ENCODE measurements at places on chromosomes 2 and 18.

DNA sequence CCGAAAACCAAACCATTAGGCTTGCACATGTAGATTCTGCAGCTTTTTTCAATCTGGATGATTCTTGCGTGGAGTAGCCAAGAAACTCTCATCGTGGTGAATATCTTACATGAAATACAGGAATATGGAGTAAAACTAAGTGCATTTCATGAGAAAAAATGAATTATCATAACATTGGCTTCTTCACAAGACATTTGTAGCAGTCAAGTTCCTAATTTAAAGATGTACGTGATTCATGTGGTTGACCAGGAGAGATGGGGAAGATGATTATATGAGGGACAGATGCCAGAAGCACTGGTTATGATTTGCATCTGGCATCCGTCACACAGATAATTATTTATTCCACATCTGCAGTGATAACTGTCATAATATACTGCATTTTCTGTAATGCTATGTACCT lies 90.4 kb downstream of the ANTXR1 start:
- no peak for DNase-seq

GRCh38 chr2:5932556-5933469 lies 240.6 kb downstream of the SOX11 start:
- no peak for DNase-seq

DNA sequence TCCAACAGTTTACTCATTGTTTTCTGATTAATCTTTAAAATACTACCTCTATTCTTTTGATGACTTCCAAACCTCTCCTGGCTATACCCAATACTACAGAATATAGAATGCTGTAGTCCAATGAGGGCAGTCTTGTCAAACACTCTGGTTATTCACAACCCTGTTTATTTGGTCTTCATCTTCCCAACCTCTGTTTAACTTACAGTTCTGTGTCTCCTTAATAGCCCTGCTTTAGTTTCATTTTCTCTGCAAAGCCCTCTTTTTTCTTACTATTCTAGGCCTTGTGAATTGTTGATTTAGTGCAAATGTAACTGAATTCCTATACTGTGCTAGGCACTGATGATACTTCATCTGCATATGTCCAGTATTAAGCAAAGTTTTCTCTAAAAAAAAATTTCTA lies 40.0 kb downstream of the ACVR2A start:
- no peak for DNase-seq

GRCh38 chr2:233429175-233429897 lies 75.0 kb downstream of the DGKD start:
- DNase-seq = no peak

DNA sequence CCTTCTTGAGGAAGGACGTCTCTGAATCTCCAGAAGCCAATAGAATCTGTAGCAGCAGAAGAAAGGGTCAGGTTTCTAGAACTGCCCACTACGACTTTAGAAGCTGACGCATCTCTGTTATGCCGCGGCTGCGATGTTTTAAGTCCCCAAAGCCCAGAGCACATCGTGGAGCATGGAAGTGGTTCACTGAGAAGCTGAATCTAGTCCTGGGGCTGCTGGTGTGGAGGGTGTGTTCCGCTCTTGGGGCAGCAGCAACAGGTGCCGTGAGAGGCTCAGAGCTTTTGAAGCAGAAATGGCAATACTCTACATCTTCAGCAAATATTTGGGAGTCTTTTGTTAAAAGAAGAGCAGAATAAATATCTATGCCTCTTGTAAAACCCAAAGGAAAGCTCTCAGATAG lies 48.9 kb upstream of the RMDN2 start:
- DNase-seq = no peak

- no peak for DNase-seq
Observed at GRCh38 chr2:162072976-162073887, 783 bp downstream of the DPP4 start.

- no peak for DNase-seq
Observed at GRCh38 chr2:112843836-112844235, 7.3 kb upstream of the IL1B start.

GRCh38 chr2:46009315-46009714 lies 287.9 kb upstream of the EPAS1 start:
- no peak for DNase-seq

DNA sequence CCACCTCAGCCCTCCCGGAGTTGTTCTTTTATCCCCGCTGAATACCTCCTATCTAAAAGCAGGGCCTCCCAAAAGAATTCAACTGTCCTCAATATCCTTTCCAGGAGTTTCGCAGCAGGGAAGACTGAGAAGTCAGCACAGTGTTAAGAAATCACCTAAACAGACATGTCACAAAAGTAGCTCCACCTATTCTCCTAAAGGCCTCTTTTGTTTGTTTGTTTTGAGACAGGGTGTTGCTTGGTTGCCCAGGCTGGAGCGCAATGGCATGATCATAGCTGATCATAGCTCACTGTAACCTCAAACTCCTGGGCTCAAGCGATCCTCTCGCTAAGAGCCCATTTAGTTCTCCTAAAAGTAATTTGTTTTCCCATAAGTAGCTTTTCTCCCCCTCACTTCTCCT lies 53.8 kb downstream of the TEX44 start:
- DNase-seq = no peak

- no peak for DNase-seq
Observed at GRCh38 chr18:77376043-77376732, 126.5 kb downstream of the GALR1 start.

DNA sequence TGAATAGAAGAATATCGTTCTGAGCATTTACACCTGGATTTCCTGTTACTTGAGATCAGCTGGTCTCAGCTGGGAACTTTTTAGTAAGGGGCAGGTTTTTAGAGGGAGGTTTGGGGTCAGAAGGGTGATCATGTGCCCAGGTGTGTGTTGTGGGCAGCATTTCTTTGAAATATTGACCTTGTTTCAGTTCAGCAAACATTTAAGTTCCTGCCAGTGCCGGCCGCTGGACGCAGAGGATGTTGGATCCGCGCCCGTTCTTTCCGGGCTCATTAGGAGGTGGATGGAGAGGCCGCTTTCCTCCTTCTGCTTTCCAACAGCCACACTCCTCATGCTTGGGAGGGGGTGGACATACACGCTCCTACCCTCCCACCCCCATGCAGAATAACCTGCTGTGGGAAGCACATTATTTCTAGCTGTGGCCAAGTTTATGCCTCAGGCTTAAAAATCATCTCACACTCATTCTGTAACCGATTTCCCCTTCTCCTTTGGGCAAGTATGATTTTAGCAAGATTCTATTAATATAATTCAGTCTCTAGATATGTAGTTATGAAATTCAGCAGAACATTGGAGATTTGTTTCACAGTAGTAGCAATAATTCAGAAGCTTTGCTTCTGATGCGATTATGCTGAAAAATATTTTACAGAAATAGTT lies 131.4 kb downstream of the ZNF236 start:
- DNase-seq = no peak

- no peak for DNase-seq
Observed at GRCh38 chr18:28081516-28081915, 95.4 kb downstream of the CDH2 start.

- no peak for DNase-seq
Observed at GRCh38 chr2:28593160-28593755, 97.4 kb downstream of the PLB1 start.

DNA sequence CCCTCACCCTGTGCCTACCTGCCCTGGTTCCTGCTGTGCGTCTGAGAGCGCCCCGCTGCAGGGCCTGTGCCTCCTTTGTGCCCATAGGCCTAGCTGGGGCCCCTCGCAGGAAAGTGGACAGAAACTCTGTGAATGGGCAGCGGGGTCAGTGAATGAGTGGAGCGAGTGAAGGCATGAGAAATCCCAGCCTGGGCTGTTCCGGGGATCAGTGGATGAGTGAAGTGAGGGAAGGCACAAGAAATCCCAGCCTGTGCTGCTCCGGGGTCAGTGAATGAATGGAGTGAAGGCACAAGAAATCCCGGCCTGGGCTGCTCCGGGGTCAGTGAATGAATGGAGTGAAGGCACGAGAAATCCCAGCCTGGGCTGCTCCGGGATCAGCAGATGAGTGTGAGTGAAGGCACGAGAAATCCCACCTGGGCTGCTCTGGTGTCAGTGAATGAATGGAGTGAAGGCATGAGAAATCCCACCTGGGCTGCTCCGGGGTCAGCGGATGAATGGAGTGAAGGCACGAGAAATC lies 2.0 kb downstream of the COLEC11 start:
- no peak for DNase-seq

- peak; percentile 59 for DNase-seq
Observed at GRCh38 chr2:45494275-45494977, 116.6 kb downstream of the SRBD1 start.

DNA sequence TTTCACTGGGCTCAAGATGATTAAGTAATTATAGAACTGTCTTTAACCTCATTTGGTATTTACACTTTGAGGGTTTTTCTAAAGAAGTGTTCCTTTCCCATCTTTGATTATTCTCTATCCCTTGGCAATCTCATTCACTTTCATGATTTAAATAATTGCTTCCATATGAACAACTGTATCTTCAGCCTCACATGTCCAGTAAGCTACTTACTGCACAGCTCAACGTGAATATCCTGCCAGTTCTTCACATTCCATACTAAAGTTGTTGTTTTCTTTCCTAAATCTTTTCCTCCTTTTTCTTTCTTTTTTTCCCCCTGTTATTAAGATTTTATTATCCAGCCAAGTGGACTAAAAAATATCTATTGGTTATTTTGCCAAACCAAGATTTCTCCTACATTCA lies 37.7 kb downstream of the ZC3H15 start:
- DNase-seq = peak; percentile 65

DNA sequence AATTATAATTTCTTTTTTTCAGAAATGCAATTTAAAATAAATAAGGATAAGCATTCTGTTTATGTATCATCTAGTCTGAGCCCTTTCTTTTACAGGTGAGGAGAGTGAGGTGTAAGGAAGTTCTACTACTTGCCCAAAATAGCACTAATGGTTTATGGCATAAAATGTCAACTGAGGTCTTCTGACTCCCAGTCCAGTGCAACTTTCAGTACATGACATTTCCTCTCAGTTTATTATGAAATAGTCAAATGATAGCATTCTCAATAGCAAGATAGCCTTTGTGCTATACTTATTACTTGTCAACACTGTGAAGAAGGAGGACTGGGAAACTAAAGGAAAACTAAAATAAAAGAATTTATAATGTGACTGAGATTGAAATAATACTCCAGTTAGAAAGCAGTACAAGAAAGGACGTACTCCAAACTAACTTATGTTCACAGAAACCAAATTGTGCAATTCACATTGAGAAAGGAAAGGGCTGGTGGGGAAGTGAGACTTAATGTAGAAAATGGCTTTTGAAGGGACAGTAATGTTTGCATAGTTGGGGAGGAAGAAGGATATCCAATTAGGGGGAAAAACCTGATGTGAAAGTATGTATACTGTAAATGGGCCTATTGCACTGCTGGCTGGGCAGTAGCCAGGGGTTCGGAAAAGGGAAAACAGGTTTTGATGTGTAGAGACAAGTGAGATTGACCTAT lies 166.7 kb upstream of the ZEB2 start:
- no peak for DNase-seq

GRCh38 chr2:85987266-85988174 lies 98.7 kb upstream of the ST3GAL5 start:
- DNase-seq = no peak

- DNase-seq = no peak
Observed at GRCh38 chr2:63049211-63049969, 1.2 kb upstream of the OTX1 start.

GRCh38 chr2:193518041-193518817 lies 1323.5 kb upstream of the TMEFF2 start:
- peak; percentile 82 for DNase-seq

GRCh38 chr2:9629222-9630116 lies 1.3 kb downstream of the YWHAQ start:
- DNase-seq = no peak

- DNase-seq = no peak
Observed at GRCh38 chr2:60547841-60548240, 5.6 kb downstream of the BCL11A start.

GRCh38 chr18:55610506-55610905 lies 22.5 kb upstream of the TCF4 start:
- peak; percentile 83 for DNase-seq

DNA sequence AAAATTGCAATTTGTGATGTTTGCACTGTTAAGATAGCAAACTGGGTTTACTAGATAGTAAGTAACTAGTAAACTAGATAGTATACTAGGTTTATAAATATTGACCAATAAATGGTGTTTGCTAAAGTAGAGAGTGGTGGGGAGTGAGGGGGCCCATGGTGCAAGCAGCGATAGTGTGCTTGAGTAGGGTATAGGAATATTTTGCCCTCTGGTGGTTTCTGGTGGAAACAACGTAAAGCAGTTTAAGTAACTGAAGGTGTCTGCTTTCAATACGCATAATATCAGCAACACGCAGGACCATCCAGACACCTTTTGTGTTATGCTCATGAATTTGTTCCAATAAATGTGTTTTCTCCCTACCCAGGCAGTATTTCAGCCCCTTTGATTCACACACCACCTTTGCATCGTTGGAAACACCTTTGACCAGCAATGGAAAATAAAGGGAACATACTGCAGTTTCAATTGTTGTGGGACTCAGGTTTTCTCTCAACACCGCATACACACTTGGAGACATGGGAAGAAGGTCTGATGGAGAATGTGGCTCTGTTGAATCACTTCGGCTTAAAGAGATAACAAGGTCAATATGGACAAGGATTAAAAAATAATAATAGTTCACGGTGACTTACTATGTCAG lies 16.7 kb upstream of the STAT1 start:
- peak; percentile 46 for DNase-seq

GRCh38 chr18:29841631-29842030 lies 1200.9 kb downstream of the DSC3 start:
- no peak for DNase-seq

DNA sequence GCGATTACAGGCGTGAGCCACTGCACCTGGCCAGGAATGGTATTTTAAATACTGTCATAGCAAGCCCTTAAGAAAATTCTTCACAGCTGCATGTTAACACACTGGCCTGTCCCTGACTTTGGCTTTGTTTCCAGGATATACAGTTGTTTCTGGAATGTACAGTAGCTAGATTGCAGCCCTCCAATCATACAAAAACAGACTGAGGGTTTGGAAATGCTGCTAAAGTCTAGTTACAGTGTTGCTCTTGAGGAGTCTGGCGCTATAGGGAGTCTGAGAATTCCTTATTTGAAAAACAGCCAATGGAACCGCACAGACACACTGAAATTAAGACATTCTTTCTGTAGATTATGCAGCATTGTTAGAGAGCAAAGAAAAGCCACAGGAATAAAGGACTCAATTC lies 37.7 kb downstream of the STON1 start:
- peak; percentile 75 for DNase-seq

DNA sequence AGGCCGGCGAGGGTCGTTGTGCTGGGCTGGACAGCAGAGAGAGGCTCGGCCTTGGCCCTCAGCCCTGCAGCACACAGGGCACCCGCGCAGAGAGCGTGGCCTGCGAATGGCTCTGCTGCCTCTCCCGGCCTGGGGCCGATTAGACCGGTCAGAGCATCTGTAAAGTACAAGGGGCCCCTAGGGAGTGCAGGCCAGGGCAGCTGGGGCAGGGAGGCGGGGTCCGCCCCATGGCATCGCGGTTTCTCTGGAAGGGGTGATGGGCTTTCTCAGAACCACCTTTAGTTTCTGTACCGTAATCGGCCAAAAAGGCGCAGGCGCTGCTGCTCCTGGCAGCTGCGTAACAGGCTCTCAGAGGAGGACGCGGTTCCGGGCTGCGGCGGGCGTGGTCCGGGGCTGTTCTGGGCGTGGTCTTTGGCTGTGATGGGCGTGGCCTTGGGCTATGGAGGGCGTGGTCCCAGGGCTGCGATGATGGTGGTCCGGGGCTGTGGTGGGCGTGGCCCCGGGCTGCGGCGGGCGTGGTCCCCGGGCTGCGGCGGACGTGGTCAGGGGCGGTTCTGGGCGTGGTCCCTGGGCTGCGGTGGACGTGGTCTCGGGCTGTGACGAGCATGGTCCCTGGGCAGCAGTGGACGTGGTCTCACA lies 1.5 kb upstream of the GPR148 start:
- DNase-seq = peak; percentile 69

Data from fibroblast of skin of abdomen (primary cell).